ENCODE measurements at places on chromosomes 3 and 15.
A peak's percentile ranks its signal among the peaks of the same experiment; 100 is the strongest.

DNA sequence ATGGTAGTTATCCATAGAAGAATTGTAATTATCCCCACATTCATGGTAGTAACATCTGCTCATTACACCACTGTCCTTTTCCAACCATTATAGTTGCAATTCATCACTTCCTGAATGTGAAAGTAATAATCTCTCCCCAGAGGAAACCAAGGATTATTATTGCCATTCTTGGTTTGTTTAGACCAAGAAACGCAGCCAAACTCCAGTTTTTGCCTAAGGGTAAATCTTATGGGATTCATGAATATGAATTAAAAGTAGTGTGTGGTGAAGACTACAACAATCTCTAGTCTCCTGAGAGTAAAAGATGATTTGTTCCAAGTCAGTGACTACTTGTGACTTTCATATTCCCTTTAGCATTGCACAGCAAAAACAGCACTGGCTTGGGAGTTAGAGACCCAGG, 45.7 kb upstream of the ABI3BP start:
- DNase-seq, result no peak

- no peak for DNase-seq
Observed at GRCh38 chr3:144548346-144548745, 576.7 kb downstream of the DIPK2A start.

GRCh38 chr15:74402873-74403587, 30.7 kb downstream of the SEMA7A start:
- DNase-seq, result peak; percentile 79

DNA sequence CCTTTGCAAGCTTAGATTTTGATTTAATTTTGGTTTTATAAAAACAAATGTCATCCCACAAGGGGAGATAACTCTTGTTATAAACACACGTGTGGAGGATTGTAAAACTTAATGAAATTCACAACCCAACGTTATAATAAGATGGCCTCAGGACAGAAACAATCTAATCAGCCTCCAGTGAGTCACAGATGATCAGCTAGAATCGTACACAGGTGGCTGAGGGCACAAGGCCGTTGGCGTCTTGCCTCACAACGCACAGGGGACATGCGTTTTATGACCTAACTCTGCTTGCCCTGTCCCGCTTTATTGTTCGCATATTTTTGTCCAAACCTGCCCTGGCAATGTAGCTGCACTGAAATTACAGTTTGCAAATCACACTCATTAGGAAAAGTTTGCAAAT, 121.9 kb upstream of the PDZRN3 start:
- DNase-seq, result no peak

DNA sequence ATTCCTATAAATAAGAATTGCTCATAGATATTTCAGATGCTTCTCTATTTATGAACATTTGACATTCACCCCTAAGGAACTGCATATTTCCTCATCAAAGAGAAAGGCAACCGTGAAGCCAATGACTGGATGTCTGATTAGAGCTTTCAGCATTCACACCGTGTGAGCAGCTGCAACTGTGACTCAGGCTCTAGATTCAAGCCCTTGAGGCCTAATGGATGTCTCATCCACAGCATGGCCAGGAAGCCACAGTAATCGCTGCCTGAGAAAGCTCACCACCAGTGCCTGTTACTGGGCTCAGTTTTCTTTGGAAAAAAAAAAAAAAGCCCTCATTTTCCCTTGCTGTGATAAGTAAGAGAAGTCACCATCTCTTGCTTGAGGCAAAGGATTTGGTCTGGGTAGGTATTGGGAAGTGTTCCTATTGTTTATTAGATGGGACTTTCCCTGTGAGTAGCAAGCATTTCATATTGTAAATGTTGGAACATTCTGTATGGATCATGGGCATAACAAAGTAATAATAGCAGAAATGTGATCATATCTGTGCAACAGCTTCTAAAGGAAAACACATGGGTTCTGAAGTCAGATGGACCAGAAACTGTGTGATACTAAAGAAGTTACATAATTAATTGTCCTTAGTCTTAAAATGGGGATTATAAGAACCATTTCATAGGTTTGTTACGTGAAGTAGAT, 783.7 kb downstream of the AGBL1 start:
- DNase-seq, result no peak

GRCh38 chr15:62572797-62573196, 407.7 kb upstream of the C2CD4B start:
- DNase-seq, result no peak

DNA sequence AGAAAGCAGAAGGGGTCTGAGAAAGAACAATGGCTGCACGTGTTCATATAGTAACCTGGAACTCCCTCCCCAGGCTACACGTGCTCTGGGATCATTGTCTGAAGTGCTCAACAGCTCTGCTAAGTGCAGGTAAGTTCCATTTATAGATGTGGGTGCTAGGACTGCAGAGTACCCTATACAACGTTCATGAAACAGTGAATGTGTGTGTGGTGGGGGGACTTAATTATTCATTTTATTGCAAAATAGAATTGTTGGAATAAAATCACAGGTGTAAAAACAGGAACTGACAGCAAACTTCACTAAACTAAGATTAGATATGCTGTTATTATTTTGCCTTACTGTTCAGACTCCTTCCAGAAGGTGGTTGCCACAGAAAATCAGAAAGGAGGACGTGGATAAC, 68.5 kb downstream of the CCR4 start:
- DNase-seq, result no peak
